ENCODE measurements at places on chromosomes 4 and X.

DNA sequence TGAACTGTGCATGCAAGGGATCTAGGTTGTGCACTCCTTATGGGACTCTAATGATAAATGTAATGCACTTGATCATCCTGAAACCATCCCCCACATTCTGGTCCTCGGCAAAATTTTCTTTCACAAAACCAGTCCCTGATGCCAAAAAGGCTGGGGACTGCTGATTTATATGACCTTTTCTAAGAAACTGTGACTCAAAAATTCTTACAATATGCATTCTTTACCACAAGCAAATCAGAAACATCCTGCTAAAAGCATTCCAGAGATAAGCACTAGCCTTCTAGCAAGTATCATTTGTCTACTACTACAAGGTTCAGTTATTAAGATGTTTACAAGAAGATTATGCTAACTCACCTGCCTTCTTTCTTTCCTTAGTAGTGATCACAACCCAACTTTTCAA lies 166.5 kb upstream of the PCDH7 start:
- DNase-seq: no peak

- no peak for DNase-seq
These were observed 799.1 kb downstream of the FSTL5 start for GRCh38 chr4:161364681-161365080.

GRCh38 chr4:1773754-1774153 lies 19.3 kb upstream of the FGFR3 start:
- DNase-seq: no peak

GRCh38 chr4:2941138-2942036 lies 21.8 kb downstream of the NOP14 start:
- DNase-seq: no peak

GRCh38 chr4:17561195-17561909 lies 15.6 kb upstream of the LAP3 start:
- no peak for DNase-seq

DNA sequence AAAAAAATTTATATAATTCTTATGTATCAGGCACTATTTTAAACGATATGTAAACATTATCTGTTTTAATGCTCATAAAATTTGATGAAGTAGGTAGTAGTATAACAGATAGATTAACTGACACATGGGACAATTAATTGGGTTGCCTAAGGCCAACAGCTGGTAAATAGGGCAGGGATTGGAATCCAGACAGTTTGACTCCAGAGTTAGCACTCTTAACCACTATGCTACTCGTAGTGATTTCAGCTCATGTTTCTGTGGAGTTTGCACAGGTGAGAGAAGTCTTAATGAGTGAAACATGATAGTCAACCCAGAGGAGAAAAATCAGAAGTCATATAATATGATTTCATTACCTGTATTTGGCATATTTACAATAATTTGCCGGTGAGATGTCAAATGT lies 126.0 kb upstream of the WDFY3 start:
- DNase-seq: no peak

GRCh38 chrX:32851556-32851955 lies 359.8 kb downstream of the DMD start:
- DNase-seq: no peak

GRCh38 chrX:107730991-107731766 lies 44.4 kb downstream of the TSC22D3 start:
- no peak for DNase-seq

DNA sequence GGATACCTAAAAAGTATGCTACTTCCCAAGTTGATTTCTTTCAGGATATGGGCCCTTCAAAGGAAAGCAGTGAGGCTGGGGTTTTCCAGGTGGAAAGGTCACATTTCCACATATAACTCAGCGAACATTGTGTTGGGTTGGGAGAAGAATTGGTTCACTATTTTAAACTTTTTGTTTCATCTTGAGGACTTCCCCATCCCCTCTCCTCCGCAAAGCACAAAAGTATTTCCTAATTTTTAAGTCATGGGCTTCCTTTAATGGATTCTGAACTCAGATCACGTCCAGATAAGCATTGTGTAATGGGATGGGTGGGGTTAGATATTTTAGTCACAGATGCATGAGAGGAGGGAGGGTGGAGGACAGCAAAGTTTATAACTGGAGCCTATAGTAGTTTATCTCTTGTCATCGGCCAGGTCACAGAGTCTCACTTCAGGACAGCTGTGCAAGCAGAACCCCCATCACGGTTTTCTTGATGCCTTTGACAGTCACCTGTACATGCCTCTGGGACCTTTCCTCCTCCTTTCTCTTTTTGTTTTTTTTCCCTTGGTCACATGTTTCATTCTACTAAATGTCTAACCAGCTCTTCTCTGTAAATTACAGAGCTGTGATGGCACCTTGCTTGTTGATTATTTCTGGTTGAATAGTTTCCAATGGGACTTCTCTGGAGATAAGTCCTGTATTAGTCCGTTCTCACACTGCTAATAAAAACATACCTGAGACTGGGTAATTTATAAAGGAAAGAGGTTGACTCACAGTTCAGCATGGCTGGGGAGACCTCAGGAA lies 115.4 kb downstream of the PTTG2 start:
- no peak for DNase-seq

DNA sequence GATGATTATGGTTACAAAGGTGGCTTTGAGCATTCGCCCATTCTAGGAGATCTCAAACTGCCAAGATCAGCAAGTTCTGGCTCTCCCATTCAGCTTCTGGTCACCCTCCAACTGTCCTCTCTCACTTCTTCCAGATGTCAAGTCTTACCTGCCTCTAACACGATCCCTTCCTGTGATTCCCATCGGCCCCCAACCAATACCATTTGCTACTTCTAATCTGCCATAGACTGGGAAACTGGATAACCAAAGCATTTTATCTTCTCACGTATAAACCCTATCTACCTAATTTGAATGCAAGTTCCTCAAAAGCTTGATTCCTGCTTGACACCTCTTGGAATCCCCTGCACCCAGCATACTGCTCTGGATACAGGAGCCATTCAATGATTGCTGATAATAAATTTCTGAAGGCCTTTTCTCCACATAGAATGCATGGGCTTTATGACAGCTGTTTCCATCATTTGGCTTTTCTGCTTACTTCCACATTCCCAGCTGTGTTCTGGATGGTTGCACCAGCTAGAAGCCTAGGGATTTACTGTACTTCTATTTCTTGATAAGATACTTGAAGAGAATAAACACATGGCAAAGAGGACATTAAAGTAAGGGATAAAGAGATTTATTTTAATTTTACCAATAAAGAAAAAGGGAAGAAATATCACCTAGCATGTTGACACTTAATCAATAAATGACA lies 9.6 kb downstream of the GPC4 start:
- no peak for DNase-seq

GRCh38 chr4:63814171-63814964 lies 594.9 kb downstream of the TECRL start:
- no peak for DNase-seq

GRCh38 chr4:26762650-26763049 lies 98.0 kb upstream of the STIM2 start:
- DNase-seq: no peak

- no peak for DNase-seq
These were observed 42.6 kb downstream of the CHRNA9 start for GRCh38 chr4:40377512-40378365.

DNA sequence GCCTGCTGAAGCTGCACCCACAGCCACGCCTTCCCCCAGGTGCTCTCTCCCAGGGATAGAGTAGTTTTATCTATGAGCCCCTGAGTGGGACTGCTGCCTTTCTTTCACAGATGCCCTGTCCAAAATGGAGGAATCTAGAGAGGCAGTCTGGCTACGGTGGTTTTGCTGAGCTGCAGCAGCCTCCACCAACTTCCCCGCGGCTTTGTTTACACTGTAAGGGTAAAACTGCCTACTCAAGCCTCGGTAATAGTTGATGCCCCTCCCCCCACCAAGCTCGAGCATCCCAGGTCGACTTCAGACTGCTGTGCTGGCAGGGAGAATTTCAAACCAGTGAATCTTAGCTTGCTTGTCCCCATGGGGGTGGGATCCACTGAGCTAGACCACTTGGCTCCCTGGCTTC lies 84.5 kb downstream of the PRKG2 start:
- no peak for DNase-seq

DNA sequence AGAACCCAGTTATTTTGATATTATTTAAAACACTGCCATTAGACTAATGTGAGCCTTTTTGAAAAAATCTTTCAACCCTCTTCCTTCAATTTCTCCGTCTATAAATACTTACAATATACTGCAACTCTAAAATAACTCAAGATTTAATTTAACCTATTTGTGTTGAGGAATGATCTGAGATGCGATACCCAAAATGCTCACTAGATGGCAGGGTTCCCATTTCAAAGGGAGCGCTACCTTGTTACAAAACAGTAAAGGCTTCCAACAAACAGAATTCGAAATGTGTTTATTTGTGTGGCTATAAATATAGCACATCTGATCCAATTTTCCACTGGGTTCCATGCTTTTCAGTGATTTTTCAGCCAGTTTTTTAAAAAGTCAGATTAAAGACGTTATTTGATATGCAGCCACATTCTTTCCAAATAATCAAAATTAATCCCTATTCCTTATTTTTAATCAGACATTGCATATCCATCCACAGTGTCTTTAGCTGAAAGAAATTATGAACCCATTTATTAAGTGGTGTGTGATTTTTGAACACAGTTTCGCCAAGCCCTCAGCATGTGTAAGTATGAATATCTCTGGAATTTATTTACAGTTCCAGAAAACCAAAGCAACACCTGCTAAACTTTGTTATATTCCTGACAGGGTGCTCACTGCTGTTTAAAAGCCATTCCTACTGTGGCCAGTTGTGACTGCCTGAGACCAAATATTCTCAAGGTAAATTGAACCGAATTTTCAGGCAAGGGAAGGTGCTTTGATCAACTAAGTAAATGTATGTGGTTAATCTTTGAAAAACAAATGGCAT lies 668.0 kb upstream of the LCORL start:
- no peak for DNase-seq

DNA sequence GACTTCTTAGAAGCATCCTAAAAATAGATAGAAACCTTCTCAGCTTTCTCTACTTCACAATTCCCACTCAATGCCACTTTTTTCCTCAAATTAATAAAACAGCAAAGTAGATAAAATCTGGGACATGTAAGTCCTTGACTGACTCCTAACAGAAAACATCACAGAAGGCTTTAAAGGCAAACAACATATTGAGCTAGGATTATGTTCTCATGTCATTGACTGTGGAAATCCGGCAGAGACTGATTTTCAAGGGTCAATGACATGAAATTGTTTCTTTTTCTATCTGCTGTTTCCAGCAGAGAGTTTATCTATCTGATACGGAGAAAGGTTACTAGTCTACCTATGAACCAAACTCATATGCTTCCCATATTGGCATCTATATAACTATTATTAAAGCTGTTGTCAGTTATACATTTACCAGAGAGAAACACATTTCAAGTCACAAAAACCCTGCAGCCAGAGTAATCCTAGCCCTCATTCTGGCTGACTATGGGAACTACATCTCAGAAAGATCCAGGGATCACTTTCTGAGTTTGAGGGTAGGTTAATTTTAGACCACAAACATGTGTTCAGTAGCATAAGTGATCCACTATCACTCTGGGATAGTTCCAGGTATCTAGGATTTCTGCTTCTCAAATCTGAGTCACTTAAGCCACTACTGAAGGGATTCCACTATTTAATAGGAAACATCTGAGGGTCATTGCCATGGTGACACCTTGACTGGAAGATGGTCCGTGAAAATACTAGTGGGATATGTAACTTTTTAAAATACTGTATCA lies 147.6 kb downstream of the PPP3CA start:
- DNase-seq: no peak
